Right ventricle myocardium inferior (tissue), 1 donor: ENCODE measurements at places on chromosomes 3 and 15.

DNA sequence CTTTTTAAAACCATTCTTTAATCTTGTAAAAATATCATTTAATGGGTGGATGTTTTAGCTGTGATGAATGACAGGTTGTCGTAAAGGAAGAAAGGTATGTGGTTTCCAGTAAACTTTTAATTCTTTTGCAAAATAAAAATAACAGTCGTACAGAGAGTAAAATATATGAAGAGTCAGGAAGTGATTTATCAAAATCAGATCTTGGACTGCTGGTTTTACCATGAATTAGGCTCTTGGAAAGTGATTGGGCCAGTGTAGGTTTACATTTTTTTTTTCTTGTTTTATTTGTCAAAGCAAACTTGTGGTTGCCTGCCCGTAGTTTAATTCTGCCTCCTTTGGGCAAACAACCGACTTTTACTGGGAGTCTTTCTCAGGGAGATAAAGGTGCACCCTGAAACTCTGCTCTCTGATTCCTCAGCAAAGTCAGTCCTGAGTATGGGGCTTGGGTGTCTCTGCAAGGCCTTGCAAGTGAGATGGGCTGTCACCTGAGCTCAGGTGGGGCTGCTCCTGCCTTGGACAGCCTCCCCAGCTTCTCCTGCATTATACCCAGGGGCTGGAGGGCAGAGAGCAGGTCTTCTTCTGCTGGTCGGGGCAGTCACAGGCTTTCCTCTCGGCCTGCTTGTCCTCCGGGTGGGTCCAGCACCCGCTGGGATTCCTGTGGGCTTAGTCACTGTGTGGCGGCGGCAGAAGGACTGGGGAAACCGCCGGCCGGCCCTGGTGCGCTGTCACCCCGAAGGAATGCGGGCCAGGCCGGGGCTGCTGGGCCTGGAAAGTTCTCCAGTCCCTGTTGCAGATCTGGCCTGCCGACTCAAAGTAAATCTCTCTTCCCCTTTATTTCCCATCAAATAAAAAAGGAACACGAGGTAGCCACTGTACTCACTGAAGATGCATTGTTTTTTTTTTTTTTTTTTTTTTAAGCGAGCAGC lies 79.0 kb downstream of the IGF1R start:
- peak; percentile 88 for DNase-seq

DNA sequence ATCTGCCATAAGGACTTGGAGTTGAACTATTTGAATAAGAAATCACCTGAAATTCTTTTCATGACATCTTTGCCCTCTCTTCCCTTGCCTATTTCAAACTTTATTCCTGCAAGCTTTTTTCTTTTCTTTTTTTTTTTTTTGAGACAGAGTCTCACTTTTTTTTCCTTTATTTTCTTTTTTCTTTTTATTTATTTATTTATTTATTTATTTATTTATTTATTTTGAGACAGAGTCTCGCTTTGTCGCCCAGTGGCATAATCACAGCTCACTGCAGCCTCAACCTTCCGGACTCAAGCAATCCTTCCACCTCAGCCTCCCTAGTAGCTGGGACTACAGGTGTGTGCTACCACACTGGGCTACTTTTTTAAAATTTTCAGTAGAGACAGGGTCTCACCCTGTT lies 369.3 kb upstream of the ATP11B start:
- DNase-seq = no peak

DNA sequence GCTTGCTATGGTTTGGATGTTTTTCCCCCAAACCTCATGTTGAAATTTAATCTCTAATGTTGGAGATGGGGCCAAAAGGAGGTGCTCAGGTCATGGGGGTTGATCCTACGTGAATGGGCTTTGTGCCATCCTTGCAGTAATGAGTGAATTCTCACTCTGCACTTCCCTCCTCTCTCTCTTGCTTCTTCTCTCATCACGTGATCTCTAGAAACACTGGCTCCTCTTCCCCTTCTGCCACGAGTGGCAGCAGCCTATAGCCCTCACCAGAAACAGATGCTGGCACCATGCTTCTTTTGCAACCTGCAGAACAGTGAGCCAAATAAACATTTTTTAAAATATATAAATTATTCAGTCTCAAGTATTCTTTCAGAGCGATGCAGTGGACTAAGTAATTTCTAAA lies 13.3 kb upstream of the PLSCR1 start:
- DNase-seq = no peak

DNA sequence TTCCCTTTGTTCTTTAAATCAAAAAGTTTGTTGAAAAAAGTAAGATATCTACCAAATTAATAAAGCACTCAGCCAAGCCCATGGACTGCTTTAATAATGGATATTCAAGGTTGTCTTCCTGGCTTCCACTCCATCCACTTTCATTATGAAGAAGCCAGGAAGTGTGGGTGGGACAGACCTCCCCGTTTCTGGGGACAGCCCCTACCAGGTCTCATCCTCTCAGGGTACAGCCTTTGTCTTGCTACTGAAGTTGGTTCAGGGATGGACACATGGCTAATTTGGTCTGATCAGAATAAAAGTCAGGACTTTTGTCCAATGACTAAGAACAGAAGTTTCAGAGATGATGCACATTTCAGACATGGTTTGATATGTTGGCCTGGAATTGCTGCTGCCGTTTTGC lies 32.6 kb downstream of the CCNB2 start:
- DNase-seq = no peak

DNA sequence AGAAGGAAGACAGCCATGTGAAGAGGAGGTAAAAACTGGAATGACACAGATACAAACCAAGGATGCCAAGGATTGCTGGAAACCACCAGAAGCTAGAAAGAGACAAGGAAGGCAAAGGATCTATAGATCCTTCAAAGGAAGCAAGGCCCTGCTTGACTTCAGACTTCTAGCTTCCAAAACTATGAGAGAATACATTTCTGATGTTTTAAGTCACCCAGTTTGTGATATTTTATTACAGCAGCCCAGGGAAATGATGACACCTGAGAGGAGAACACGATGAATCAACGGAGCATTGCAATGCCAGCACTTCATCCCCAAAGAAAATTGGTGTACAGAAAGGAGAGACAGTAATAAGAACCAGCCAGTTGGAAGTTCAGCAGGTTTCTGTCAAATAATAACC lies 116.3 kb downstream of the MAGI1 start:
- DNase-seq = no peak

- DNase-seq = peak; percentile 69
These were observed 227.3 kb downstream of the ITPR1 start for GRCh38 chr3:4720316-4721075.

- DNase-seq = no peak
These were observed 80.6 kb downstream of the RAD18 start for GRCh38 chr3:8882642-8883041.

DNA sequence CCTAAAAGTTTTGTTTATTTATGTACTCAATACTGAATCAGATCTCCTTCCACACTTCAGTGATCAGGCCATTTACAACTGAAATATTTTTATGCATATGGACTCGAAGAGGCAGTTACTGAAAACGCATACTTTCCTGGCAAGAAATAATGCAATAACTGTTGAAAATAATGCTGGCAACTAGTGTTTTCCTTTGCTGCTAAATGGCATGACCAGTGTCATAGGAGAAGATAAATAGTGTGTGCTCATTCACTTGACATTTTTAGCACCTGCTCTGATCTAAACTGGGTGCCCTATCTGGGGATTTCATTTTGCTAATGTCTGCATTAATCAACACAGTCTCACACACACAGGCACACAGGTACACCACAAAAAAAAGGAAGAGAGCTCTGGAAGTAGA lies 695.2 kb downstream of the TUSC7 start:
- DNase-seq = no peak

DNA sequence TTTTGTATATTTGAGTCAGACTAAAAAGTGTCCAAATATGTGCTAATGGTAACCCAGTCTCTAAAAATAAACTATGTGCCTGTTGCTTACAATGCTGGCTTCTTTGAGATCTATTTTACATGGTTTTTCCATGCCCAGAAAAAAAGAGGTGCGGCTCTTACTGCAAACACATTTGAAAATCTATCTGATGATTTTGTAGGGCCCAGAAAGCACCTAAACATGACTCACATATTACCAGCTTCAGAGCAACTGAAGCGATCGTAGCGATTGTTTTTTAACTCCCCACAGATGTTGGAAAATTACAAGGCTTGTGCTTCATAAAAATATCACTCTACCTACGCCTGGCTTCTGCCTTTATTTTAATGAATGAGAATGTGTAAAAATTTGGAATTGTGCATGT lies 53.5 kb downstream of the SUCNR1 start:
- no peak for DNase-seq
